ENCODE measurements at places on chromosomes 16 and 17.

DNA sequence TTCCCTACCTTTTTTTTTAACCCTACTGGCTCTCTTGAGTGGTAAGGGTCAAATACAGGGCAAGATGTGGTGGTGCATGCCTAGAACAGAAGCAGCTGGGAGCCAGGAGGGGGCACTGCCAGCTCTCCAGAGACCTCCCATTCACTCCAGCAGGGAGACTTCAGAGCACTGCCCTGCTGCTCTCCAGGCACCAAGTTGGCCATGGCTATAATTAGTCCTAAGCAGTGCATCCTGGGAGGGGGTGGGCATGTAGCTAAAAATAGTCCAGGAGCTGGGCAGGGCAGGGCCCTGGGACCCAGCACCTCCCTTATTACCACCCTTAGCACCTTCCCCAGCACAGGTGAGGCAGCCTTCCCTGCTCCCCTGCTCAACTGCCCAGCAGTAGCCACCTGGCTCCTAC is 3.5 kb downstream of the CORO6 start:
- H3K27ac ChIP-seq: no peak overlapping the region
- H3K4me3 ChIP-seq: no peak overlapping the region
- no peaks in the 10 kb centered on the region for H3K36me3 ChIP-seq
- H3K4me1 ChIP-seq: peaks cover 62% of the 10 kb centered on the region
- no peaks in the 10 kb centered on the region for H3K27me3 ChIP-seq
- no peak for DNase-seq

DNA sequence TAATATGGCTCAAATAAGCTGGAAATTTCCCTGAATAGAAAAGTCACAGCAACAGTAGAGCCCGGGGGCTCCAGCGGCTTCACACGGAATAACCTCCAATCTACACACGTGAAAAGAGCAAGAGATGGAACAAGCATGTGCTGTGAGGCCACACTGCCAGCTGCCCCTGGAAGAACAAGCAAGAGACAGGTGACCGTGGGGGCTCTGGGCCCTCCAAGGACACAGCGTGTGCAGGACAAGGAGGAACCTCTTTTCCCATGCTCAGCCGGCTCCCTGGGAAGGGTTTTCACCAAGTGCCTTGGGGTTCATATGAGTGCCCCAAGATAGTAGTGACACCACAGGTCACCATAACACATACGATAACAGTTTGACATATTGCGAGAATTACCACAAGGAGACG is 110.2 kb upstream of the ZNF750 start:
- H3K36me3 ChIP-seq: peaks cover 63% of the 10 kb centered on the region
- no peak overlapping the region for H3K4me3 ChIP-seq
- no peaks in the 10 kb centered on the region for H3K27me3 ChIP-seq
- no peak for DNase-seq
- no peaks in the 10 kb centered on the region for H3K4me1 ChIP-seq
- no peak overlapping the region for H3K27ac ChIP-seq

DNA sequence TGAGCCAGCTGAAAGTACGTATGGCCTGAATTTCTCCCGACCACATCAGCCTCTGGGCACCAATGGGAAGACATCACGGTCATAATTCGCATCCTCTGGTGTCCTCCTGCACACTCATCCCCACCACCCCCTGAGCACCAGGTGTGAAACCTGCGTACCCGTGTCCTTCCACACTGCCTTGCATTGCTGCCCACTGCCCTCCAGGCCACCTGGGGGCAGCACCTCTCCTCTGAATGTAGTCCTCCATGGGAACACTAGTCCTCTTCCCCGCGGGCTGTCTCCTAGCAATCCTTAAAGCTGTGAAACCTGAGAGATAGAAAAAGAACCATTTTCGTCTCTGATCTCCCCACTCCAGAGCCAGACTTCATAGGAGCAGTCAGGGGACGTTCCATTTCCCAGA is 125.5 kb downstream of the ZNF18 start:
- no peaks in the 10 kb centered on the region for H3K4me1 ChIP-seq
- DNase-seq: peak; percentile 3
- H3K27me3 ChIP-seq: no peaks in the 10 kb centered on the region
- no peak overlapping the region for H3K27ac ChIP-seq

DNA sequence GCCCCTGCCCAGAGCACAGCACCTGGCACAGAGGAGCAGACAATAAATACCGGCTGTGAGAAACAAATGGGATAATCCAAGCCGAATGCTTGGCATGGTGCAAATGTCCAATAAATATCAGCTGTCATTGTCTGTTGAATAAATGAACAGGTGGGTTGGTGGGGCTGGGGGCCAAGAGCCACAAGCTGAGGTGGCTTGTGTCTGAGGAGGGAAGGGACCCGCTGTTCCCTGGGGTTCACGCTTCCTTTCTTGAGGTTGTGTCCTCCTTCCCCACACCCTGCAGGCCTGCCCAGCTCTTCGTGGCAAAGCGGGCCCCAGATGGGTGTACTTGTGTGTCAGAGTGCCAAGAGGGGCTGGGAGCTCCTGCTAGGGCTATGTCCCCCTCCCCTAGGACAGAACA is 38.6 kb downstream of the ARHGAP27 start:
- no peak overlapping the region for H3K27ac ChIP-seq
- DNase-seq: no peak
- H3K27me3 ChIP-seq: no peaks in the 10 kb centered on the region
- no peak overlapping the region for H3K4me3 ChIP-seq
- peaks cover 6% of the 10 kb centered on the region for H3K4me1 ChIP-seq

- DNase-seq: no peak
- H3K27ac ChIP-seq: no peak overlapping the region
- no peak overlapping the region for H3K4me3 ChIP-seq
- no peaks in the 10 kb centered on the region for H3K36me3 ChIP-seq
- no peaks in the 10 kb centered on the region for H3K27me3 ChIP-seq
- H3K4me1 ChIP-seq: no peaks in the 10 kb centered on the region
Measured at GRCh38 chr16:4572715-4573114, 16.6 kb downstream of the C16orf96 start.

DNA sequence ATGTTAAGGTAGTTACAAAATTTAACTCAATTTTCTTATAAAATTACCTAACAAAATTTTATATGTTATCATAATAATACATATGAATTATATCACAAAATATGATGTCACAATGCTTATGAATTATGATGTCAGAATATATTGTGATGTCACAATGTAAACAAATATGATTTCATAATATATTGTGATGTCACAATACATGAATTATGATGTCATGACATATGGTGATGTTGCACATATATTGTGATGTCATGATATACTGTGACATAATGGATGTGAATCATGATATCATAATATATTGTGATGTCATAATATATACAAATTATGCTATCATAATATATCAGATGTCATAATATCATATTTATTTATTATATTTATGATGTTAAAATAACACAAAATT is 1879.9 kb downstream of the TP53TG3F start:
- no peaks in the 10 kb centered on the region for H3K4me1 ChIP-seq
- no peak for DNase-seq
- no peak overlapping the region for H3K27ac ChIP-seq
- H3K27me3 ChIP-seq: no peaks in the 10 kb centered on the region
